ENCODE measurements at places on chromosomes 2 and 18.

DNA sequence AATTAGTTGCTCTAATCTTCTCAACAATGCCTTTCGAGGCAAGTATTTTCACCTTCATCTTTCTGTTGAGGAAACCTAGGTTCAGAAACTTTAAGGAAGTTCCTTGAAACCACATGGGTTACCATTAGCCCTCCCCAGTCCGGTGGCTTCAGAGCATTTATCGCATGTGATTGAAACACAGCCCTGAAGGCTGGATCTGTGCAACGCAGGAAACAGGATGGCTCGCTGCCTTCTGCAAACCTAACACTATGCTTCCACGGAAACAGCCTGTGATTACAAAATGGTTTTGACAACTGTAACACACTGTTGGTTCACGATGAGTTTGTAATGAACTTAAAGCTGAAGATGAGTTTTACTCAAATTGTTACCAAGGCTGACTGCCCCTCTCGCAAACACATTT is 68.5 kb downstream of the EPB41L3 start:
- DNase-seq = no peak

DNA sequence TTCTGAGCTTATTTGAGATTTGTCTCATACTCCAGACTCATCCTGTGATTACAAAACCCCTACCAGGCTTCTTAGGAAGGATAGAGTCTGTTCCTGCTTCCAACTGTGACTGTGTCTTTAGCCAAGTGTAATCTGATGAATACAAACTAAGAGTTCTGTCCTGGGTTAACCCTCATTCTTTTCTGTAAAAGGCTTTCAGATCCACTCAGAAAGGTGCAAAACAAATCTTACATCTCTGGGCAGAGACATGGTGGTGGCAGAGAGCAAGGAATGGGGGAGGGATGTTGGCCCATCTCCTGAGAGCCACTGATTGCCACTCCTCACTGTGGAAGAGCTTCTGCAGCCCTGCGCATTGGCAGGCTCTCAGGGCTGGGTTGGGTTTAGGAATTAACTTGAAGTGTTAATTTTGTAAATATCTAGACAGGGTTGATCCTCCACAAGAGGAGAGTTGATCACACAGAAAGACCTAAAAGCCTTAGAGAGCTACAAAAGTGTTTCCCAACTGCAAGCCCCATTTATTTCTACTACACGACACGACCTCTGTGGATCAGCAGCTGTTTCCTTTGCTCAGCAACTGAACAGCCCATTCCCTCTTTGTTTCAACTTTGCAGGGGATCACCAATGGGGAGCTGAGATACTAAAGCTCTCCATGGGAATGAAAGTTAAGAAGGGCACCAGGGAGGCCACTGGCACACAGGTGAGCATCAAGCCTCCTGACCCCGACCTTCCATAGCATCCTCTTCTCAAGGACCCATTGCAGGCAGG is 23.7 kb upstream of the SPTBN1 start:
- no peak for DNase-seq

- no peak for DNase-seq
Observed at GRCh38 chr18:39635966-39636365, 2070.4 kb upstream of the CELF4 start.

- no peak for DNase-seq
Observed at GRCh38 chr18:54845787-54846186, 17.5 kb downstream of the RAB27B start.

DNA sequence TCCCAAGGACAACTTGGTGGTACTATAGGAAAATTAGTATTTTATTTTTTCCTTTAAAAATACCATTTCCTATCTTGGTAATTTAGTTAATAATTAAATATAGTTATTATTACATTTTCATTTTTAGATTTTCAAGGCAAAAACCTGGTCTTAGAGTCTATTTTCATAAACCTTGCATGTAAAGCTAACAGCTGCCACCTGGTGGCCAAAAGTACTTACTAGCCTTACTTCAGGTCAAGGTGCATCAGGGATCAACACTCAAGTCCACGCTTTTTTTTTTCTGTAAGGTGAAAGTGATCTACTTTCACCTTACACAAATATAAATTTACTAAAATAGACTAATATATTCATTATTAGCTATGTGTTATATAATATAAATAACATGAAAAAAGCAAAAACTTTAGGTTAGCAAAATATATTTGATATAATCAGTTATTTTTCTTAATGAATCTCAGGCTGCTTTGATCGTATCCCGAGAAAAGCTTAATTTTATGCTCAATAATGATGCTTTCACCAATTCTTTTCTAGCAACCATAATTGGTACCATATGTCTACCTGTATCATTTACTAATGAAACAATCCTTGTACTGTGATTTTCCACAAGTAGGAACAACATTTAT is 62.5 kb downstream of the RELCH start:
- DNase-seq = peak; percentile 85

- DNase-seq = no peak
Observed at GRCh38 chr2:66127061-66127460, 307.9 kb upstream of the MEIS1 start.

DNA sequence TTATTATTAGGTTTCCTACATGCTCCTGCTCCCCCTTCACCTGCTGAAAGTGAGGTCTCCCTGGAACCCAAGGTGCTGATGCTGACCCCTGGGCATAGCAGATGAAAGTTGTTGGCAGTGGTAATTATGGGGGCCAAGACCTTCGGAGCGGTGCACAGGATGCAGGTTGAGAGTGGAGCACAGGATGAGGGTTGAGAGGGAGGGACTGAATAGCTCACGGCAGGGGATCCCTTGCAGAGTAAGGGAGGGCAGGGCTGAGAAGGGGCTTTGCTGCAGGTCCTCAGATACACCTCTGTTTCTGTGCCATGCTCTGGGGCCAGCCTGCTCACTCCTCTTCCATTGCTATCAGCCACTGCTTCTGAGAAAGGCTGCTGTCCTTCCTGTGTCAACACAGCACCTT is 163.3 kb downstream of the FHOD3 start:
- no peak for DNase-seq

DNA sequence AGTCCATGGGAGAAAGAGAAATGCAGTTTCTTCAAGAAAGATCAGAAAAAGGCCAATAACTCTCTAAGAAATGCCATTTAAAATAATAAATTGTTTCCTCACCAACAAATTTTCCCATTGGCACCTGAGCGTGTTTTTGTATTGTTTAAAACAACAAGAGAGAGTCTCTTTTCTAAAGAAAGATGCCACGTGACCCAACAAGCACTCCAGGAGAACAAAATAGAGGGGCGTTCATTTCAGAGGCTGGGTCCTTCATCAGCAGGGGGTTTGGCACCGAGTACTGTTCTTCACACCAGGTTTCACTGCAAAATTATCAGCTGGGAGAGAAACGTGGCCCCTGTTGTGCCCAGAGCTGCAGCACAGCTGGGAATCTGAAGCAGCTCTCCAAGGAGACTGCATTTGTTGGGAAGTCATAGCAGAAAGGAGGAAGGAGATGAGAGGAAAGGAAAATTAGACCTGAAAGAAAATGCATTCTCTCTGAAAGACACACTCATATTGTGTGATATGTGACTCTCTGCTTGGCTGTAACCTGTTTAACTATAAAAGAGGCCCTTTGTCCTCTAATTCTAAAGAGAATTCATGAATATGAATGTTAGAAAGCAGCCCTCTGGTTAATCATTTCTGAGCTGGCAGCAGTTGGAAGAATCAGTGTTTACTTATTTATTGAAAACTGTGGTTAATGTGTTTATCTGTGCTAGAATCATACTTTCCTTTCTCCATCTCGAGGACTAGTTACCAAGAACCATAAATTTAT is 205.3 kb upstream of the CDH20 start:
- no peak for DNase-seq

DNA sequence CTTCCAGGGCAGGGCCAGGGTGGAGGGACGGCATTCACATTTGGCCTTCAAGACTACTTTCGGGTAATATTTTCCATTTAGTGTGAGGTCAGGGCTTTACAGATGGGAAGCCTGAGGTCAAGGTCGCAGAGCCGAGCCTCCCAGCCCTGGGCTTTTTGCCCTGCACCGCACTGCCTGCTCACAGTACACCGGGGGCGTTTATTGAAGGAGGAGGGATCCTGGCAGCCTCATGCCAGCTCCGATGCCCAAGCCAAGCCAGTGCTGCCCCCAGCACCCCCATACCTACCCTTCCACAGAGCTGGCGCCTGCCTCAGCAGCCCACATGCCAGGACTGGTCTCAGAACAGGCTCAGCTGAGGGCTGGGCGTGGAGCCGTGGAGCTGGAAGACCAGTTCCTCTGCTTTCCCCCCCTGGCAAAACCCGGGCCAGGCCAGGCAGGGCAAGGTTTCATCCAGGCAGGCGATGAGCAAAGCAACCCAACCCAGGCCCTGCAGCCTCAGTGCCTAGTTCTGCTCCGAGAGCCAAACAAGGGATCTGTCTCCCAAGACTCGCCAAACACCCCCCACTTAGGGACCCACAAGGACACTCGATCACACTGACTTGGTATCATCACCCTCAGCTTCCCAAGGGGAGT is 11.9 kb downstream of the SDC1 start:
- DNase-seq = no peak

DNA sequence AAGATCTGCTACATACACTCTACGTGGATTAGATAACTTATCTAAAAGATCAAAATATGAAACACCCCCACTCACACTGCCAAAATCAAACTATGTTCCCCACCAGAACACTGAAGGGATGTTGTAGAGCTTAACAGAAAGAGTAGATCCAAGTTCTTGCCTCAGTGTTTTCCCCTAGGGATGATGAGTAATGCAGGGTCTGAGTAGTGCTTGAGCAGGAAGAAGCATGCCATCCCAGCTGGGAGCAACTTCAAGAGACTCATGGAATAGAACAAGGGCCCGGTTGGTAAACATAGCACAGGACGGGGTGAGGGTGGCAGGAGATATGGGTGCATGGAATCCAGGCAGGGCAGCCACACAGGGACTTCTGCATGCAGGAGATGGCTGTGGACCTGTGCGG is 74.3 kb downstream of the SNTG2 start:
- no peak for DNase-seq

GRCh38 chr2:59250307-59250677 is 1009.2 kb upstream of the FANCL start:
- no peak for DNase-seq

DNA sequence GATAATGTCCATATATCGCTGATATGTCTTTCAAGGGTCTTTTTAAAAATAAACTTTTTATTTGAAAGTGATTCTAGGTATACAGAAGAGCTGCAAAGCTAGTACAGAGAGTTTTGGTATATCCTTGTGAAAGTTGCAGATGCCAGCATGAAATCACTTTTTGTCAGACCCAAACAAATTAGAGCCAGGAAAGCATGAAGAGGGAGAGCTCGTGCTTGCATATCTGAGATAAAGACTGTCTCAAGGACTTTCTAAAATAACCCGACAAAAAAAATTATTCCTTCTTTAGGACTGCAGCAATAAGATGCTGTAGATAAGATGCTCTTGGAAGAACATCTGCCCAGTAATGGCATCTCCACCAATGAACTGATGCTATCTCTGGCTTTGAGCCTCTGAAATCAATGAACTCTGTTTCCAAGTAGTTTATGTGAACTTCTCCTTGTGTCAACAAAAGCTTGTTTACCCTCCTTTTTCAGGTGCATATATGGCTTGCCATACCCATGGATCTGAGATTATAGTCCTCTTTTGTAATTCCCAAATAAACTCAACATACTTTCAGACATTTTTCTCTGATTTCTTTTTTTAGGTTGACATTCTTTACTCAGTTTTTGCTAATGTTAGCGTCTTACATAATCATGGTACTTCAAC is 774.6 kb upstream of the FAM98A start:
- no peak for DNase-seq

GRCh38 chr2:169107645-169108044 is 38.3 kb downstream of the DHRS9 start:
- DNase-seq = no peak

DNA sequence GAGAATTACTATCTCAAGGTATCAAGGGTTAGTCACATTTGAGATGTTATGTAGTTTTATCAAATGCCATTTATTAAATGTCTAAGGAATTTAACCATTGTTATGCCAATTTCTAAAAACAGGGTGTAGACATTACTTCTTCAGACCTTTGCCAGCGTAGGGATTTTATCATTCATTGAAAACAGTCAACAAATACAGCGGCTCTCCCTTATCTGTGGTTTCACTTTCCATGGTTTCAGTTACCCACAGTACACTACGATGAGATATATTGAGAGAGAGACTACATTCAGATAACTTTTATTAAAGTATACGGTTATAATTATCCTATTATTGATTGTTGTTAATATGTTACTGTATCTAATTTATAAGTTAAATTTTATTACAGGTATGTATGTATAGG is 234.7 kb downstream of the TMX3 start:
- DNase-seq = no peak

GRCh38 chr2:38602136-38602731 is 494 bp downstream of the HNRNPLL start:
- no peak for DNase-seq

- DNase-seq = no peak
Observed at GRCh38 chr18:44765456-44765855, 84.8 kb downstream of the SETBP1 start.

- DNase-seq = no peak
Observed at GRCh38 chr18:54480616-54481015, 110.4 kb upstream of the DYNAP start.

DNA sequence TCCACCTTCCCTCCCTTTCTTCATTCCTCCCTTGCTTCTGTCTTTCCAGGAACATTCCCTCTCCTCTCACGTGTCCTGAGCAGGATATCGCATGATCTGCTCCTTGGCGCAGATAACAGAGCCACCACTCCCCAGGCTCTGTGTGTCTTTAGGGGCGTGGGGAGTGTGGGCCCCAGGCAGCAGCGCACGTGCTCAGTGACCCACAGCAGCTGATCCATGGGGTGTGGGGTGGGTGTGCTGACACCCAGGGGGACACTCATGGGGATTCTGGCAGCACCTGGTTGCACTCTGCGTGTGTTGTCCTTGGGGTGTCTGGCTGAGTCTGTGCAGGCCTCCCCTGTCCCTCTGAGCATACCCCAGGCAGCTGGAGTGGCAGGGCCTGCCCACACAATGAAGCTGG is 9.9 kb upstream of the FOSL2 start:
- no peak for DNase-seq

- peak; percentile 57 for DNase-seq
Observed at GRCh38 chr2:117058366-117058765, 756.1 kb upstream of the DDX18 start.

DNA sequence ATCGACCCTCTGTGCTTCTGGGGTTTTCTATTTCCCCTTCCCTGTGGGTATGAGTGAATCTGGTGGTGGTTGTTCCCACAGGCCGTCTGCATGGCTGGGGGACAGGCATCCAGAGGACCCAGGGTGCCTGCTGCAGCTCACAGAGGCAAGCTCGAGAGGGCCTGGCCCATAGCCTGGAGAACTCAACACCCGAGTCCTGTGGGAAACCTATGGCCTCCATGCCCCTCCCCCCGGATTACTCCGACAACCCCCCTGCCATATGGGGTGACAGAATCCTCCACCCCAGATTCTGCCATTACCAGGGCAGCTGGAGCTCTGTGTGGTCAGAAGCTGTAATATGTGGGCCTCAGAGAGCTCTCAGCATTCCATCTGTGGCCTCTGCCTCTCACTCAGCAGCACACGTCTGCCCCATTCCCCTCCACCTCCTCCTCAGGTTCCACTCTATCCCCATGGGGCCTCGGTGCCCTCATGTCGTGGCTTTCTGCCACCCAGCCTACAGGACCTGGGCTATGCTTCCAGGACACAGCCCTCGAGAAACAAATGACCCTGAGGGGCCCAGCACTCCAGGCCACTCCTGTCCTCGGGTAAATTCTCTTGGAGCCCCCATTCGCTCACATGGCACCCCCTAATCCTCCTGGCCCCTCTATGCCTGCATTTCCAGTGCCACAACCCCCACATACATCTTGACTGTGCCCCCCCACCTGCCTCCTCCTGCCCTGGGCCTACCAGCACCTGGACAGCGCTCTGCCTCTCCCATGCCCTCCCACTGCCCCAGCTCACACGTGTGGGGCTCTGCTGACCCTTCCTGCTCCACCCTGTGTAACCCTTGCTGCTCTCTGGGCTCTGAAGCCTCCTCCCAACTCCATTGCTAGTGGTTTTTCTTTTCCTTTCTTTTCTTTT is 3.6 kb downstream of the MZT2A start:
- DNase-seq = no peak

Measured in NAMALWA (cell line).